Stimulated activated CD8-positive, alpha-beta memory T cell treated with anti-CD3 and anti-CD28 coated beads, Interleukin-4, amount 100 ng/mL, for 1 hour (primary cell): ENCODE measurements at places on chromosomes 7 and 10.

DNA sequence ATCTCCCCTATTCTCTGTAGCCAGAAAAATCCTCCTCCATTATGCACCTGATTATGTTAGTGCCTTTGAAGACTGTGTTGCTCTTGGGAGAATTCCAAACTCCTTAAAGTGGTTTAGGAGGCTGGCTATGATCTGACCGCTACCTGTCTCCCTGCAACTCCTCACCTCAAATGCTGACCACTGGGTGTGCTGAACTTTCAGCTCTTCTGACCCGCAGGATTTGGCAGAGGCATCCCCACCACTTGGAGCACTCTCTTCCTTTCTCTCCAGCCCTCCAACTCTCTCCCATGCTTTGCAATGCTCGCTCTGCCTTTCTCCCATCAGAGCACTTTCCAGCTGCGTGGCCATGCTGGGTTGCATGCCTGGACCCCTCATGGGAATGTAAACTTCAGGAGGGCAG is 227.6 kb downstream of the RPS24 start:
- DNase-seq: no peak

DNA sequence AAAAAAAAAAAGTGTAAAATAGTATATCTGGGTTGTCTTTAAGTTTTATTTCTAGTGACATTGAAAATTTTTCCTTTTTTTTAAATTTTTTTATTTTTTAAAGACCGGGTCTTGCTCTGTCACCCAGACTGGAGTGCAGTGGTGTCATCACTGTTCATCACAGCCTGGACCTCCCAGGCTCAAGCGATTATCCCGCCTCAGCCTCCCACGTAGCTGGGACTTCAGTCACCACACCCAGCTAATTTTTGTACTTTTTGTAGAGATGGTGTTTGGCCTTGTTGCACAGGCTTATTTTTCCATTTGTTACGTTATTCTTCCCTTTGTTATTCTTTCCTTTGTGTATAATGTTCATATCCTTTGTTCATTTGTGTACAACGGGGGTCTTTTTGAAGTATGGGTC is 30.1 kb downstream of the TSPAN14 start:
- no peak for DNase-seq

- no peak for DNase-seq
Observed at GRCh38 chr10:35643151-35644049, 1.3 kb upstream of the FZD8 start.

GRCh38 chr7:130208516-130208915 is 856 bp downstream of the SSMEM1 start:
- no peak for DNase-seq

DNA sequence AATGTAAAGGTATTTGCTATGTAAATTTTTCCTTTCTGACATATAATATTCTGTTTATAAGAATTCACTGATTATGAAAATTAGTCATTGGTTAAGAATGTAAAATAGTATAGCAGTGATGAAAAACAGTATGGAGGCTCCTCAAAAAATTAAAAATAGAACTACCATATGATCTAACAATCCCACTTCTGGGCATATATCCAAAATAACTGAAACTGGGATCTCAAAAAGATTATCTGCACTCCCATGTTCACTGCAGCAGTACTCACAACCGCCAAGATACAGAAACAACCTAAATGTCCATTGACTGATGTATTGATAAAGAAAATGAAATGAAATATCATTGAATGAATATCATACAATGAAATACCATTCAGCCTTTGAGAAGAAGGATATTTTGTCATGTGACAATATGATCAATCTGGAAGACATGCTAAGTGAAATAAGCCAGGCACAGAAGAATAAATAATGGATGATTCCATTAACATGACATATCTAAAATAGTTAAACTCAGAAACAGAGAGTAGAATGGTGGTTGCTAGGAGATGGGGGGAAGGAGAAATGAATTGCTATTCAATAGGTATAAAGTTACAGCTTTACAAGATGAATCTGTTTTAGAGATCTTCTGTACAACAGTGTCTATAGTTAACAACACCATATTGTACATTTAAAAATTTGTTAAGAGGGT is 14.0 kb downstream of the C10orf88 start:
- DNase-seq: no peak

GRCh38 chr10:43260911-43261577 is 5.8 kb downstream of the RASGEF1A start:
- no peak for DNase-seq

- no peak for DNase-seq
Observed at GRCh38 chr7:22124941-22125340, 179.2 kb upstream of the CDCA7L start.

- no peak for DNase-seq
Observed at GRCh38 chr7:12947465-12947864, 260.0 kb downstream of the ARL4A start.

DNA sequence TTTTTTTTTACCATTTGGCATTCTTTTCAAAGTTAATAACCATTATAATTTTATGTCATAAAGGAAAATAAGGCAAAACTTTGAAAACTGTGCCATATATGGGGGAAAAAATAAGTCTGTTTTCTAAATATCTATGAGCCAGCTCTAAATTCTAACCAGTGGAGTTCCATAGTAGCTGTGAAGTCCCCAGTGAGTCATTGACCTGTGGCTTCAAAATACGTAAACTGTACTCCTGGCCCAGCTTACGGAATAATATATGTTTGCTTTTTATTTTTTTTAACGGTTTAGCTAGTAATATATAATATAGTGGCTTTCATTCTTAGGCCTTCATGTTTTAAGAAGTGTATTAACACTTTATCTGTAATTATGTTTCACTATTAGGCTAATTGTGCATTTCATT is 20.5 kb downstream of the ZRANB1 start:
- DNase-seq: no peak

GRCh38 chr7:32518534-32519140 is 23.3 kb downstream of the AVL9 start:
- no peak for DNase-seq

DNA sequence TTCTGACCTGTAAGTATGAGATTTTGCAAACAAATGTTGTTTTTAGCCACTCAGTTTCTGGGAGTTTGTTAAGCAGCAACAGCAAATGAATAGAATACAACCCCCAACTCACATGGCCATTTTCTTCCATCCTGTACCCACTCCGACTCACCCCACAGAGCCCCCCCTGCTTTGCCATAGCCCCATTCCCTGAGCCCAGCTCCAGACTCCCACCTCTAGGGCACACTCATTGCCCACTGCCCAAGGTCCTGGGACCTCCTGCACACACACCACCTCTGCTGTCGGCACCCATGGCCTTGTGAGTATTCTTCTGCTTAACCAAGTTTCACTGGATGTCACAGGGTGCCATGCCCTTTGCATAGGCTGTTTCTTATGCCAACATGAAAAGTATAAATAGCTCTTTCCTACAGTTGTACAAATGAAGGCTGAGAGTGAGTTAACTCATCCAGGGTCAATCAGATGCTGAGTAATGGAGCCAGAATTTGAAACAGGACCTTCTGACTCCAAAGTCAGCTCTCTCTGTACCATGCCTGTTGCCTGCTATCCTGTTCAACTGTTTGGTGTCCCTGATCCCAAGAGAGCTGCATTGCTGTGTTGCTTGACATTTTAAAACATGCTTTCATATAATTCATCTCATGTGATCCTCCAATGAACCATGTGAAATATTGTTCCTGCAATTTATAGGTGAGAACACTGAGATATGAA is 367.8 kb upstream of the ZMIZ1 start:
- DNase-seq: no peak

DNA sequence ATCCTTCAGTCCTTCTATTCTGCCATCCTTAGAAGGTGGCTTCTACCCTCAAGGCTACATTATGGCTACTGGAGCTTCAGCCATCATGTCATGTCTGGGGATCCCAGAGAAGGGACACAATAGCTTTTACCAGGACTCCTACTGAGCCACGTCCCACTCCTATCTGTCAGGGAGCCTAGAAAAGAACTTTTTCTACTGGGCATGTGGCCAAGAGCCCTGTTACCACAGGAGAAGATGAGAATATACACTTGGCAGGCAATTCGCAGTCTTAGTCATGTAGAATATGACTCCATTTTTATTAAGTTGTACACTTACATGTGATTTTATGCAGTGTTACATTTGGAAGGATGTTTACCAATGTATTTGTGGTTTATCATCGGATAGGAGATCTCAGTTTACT is 64.6 kb upstream of the KCNMA1 start:
- DNase-seq: no peak

DNA sequence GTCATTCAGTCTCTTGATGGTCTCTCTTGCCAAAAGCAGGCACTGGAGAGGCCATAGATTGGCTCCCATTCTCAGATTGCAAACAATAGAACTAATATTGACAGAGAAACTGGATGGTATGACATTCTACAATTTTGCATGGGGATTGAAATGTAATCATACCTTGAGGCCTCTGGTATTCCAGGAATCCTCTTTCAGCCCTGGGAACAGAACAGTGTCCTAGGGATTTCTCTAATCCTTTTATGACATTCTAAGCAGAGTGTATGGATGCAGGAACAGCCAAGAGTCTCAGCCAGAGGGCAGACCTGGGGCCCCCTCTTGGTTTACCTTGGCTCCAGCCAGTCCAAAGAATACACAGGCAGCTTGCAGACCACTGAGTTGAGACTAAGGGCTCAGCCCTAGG is 206.4 kb downstream of the KCNMA1 start:
- DNase-seq: no peak

GRCh38 chr7:141039376-141039775 is 24.6 kb upstream of the MRPS33 start:
- no peak for DNase-seq

DNA sequence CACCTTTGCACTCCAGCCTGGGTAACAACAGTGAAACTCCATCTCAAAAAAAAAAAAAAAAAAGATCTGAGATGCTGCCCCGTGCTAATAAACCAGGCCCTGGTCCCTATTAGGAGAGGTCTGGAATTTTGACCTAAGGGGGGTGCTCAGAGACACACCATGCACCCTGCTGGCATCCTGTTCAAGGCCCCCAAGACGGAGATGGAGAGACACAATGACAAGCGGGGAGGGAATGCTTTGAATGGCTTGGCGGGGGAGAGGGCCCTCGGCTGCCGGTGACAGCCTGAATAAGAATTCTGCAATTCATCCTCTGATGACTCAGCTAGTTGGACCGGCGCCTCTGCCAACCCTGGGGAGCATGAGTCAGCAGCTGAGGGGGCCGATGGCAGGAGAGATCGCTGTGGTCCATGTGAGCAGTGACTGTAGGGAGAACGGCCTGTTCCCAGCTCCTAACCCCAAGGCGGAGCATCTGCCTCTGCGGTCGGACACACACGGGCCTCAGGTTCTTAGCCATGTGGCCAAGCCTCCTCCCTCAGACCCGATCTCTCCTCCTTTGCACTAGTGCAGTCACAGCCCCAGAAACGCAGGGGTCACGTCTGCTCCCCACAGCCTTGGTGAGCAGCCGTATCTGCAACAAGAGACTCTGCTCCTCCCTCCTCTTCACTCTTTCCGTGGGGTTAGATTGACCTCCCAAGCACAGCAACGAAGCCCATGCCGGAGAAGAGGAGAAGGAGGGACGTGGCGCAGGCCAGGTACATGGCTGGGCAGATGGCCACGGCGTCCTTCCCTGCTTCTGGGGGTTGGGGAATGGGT is 14.9 kb downstream of the TRIM56 start:
- DNase-seq: peak; percentile 28

- DNase-seq: no peak
Observed at GRCh38 chr10:28837613-28838390, 160.5 kb downstream of the BAMBI start.

DNA sequence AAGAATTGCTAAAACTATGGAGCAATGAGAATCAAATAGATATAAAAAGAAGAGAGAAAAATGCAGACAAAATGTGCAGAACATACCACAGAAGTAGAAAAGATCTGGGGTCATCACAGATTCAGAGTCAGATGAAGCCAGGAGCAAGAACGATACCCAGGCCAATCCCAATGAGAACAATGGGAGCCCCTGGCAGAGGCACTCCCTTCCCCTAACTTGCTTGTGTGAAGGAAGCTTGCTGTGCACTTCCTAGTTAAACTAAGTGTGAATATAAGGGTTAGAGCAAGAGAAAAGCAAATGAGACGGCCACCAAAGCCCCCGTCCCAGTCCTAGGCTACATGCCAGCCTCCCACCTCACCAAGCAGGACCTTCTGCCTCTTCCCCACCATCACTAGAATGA is 12.7 kb downstream of the PARP12 start:
- no peak for DNase-seq

GRCh38 chr10:16923309-16923708 is 106.1 kb upstream of the RSU1 start:
- DNase-seq: no peak

- DNase-seq: no peak
Observed at GRCh38 chr10:112374724-112375541, 1.0 kb downstream of the ACSL5 start.

GRCh38 chr10:25024528-25024927 is 8.1 kb downstream of the THNSL1 start:
- no peak for DNase-seq

DNA sequence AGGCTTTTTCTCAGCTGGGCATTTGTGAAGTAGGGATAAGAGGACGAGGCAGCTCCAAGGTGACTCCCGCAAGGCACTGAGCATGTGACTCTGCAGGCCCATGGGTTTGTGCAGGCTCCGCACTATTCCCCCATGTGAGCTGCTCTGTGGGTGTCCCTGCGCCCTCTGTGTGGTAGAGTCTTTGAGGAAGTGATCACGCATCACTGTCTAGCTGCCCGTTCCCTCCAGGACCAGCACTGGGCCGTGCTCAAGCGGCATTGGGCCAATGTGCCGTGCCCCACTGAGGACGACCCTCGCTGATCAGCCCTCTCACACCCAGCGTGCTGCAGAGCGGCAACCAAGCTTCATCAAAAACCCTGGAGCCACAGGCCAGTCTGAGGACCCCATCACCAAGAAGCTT is 7.5 kb downstream of the PRKAG2 start:
- DNase-seq: no peak

DNA sequence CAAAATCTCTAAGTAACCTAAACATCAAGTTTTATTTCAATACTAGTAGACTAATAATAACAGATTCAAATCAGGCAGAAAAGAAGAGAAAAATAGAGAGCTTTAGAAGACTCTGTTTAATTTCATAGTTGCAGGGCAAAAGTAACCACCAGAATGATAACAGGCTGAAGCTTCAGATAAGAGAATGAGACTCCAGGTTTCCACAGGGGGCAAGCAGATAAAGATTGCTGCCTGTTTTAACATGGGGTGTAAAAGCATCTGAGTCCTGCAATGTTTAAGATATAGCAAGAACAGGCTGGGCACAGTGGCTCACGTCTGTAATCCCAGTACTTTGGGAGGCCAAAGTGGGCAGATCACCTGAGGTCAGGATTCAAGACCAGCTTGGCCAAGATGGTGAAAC is 11.0 kb downstream of the CROT start:
- no peak for DNase-seq

- DNase-seq: no peak
Observed at GRCh38 chr10:17088118-17088806, 41.3 kb downstream of the CUBN start.

DNA sequence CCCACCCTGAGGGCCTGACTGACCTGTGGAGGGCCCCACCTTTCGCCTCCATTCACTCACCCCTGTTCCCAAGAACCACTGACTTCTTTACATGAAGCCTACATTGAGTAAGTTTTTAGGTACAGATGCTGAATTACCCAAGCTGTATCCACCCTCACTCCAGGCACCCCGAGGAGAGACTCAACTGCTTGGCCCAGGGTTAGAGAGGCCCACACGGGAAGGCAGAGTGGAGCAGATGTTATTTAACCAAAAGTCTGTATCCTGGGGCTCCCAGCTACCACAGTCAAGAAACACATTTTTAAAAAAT is 213.1 kb upstream of the FRMD4A start:
- DNase-seq: no peak

- DNase-seq: no peak
Observed at GRCh38 chr7:24138343-24138742, 145.6 kb upstream of the NPY start.
